ENCODE measurements at places on chromosomes 3 and 15.

DNA sequence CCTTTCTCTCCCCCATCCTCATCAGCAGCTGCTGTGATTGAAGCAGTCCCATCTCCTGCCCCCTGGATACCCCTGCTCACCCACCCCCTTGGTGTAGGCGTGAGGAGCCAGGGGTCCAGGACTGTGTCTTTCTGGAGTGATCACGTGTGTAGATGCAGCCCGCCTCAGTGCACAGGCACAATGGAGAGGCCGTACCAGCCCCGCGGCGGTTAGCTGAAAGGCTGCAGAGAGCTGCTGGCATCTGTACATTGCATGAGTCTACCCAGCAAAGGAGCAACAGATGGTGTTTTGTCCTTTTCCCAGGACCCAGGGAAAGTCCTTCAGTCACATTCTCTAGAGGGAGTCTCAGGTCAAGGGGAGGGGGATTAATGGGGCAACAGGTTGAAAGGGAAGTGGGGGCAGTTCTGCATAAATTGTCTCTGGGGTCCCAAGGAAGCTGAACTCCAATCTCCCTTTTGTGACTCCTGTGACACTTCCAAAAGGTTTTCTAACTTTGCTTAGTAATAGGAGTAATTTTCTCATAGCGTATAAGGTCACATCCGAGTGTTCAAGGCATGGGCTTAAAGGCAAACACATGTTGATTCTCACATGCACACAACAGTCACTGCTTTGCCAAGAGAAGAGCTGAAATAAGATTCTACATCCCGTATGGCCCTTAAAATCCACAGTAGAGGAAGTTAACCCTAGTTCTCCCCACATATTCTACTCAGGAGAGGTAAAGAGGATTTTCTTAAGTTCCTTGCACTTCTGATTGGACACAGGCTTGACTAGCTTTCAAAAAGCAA is 7.1 kb downstream of the CSPG5 start:
- DNase-seq: no peak

DNA sequence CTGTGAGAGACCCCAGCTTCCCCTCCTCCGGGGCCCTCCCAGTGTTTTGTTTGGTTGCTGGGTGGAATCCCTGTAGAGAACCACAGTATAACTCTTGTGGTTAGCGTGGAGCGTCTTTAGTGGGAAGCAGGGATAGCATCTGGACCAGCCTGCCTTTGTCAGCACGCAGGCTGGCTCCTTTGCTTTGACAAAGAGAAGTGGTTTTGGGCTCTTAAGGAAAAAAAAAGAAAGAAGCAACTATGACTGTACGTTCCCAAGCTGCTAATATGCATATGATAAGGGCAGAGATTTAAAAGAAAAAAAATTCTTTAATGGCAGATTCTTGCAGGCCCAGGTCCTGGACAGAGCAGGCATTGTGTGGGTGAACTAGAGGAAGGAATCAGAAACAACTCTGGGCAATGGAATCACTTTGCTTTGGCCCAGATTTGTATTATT is 340.8 kb upstream of the CTDSPL start:
- DNase-seq: no peak

DNA sequence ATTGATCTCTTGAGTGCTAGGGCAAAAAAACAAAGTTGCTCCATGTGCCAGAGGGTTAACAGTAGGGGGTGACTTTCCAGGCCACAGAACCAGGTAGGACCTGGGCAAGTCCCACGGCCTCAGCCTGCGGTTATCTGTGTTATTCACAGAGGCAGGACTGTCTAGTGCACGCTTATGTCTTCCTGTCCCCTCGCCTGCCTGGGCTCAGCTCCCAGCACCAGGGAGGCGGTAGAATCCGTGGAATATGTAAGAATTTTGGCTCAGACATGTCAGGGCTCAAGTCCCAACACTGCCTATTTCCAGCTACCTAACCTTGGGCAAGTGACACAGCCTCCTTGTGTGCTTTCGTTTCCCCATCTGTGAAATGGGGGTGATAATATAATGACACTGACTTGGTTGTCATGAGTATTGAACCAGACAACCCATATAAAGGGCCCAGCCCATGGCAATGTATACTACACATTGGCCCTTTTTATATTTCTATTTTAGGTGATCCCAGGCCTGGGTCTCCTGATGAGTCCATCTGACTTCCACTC is 44.3 kb upstream of the FLNB start:
- DNase-seq: no peak

- DNase-seq: no peak
Measured at GRCh38 chr3:23798876-23799275, 6.9 kb upstream of the UBE2E1 start.

GRCh38 chr3:115671761-115672455 is 48.6 kb downstream of the GAP43 start:
- DNase-seq: no peak

DNA sequence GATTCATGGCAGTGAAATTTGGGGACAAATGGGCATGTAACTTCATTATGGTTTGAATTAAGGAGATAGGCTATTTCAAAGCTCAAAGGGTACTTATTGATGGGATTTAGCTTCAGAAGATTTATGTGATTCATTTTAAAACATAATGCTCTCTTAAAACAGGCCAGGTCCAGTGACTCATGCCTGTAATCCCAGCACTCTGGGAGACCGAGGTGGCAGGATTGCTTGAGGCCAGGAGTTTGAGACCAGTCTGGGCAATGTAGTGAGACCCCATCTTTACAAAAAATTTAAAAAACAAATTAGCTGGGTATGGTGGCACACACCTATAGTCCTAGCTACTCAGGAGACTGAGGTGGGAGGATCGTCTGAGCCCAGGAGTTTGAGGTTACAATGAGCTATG is 11.5 kb downstream of the THAP10 start:
- no peak for DNase-seq

DNA sequence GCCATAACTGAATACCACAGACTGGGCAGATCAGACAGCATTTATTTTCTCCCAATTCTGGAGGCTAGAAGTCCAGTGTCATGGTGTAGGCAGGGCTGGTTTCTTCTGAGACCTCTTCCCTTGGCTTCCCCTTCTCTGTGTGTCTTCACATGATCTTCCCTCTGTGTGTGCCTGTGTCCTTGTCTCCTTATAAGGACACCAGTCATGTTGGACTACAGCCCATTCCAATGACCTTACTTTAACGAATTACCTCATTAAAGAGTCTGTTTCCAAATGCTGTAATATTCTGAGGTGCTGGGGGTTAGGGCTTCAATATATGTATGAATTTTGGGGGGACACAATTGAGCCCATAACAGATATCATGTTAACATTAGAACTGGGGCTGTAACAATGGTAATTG is 13.3 kb upstream of the RARRES1 start:
- DNase-seq: no peak

DNA sequence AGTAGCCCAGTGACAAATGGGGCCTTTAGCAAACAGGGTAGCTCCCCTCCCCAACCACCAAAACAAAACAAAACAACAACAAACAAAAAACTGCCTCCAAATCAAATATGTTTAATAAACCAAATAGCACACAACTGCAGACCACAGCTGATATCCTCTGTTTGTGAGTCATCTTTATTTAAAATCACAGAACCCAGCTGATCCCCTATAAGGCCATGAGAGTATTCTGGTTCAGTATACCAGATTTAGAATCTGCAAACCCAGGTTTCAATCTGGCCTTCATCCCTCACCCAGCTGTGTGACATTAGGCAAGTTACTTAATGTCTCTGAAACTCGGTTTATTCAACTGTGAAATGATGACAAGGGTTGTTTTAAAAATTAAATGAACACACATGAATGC is 124.5 kb downstream of the SUCLG2 start:
- peak; percentile 2 for DNase-seq

GRCh38 chr3:3798631-3799113 is 559 bp upstream of the LRRN1 start:
- DNase-seq: no peak

- DNase-seq: no peak
Measured at GRCh38 chr3:13209634-13209997, 136.4 kb upstream of the IQSEC1 start.

- DNase-seq: no peak
Measured at GRCh38 chr3:142965581-142965980, 2.1 kb upstream of the PAQR9 start.

GRCh38 chr3:71865727-71866126 is 80.8 kb upstream of the PROK2 start:
- no peak for DNase-seq

DNA sequence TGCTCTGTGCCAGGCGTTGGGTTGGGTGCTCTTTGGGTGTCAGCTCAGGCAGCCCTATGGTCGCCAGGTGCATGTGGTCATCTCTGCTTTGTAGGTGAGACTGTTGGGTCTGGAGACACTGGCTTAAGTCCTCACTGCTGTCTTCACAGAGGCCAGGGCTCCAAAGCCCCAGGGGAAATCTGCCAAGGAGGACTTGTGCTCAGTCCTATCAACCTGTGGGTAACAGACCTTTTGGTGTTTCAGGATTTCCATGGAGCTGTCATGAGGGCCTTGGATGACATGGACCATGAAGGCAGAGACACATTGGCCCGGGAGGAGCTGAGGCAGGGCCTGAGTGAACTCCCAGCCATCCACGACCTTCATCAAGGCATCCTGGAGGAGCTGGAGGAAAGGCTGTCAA is 50.1 kb upstream of the NR2C2 start:
- no peak for DNase-seq

- no peak for DNase-seq
Measured at GRCh38 chr3:119733812-119734211, 31.0 kb downstream of the CFAP91 start.

- peak; percentile 4 for DNase-seq
Measured at GRCh38 chr3:59540241-59540640, 490.4 kb upstream of the CFAP20DC start.

- DNase-seq: no peak
Measured at GRCh38 chr3:12132881-12133280, 25.8 kb downstream of the TIMP4 start.

- DNase-seq: peak; percentile 8
Measured at GRCh38 chr3:189773056-189773455, 141.9 kb downstream of the TP63 start.

- no peak for DNase-seq
Measured at GRCh38 chr3:104825116-104825515, 541.6 kb upstream of the ALCAM start.

- DNase-seq: no peak
Measured at GRCh38 chr15:40105517-40106202, 3.0 kb downstream of the BMF start.

GRCh38 chr3:177351206-177351605 is 153.9 kb upstream of the TBL1XR1 start:
- no peak for DNase-seq

- no peak for DNase-seq
Measured at GRCh38 chr15:68993276-68993675, 21.2 kb upstream of the NOX5 start.

- no peak for DNase-seq
Measured at GRCh38 chr15:44595656-44596510, 58.9 kb downstream of the EIF3J start.

DNA sequence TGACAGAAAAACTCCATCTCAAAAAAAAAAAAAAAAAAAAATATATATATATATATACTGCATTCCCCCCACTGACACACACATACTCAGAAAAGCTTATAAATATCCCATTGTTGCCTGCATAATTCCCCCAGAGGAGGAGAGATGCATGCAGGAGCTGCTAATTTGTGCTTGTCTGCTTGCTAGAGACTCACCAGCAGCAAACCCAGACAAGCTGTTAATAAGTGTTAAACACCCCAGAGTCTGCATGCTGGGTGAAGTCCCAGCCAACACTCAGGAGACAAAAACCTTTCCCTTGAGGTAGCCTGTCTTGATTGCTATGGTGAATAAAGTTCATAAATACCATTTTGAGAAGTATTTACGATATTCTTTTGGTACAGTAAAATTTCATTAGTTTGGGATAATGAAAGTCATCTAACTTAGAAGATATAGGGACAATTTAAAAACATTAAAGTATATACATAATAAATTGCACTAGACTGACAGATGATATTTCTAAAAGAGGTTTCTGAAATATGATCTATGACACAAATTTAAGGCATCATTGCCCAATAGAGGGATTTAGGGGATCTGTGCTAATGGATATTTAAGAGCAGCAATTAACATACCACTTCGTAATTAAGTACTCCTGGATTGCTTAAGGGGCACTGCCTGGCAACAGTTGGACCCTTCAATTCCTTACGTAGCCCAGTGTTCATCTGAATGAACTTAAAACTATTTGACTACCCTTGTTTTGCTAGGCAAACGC is 400.0 kb upstream of the C2CD4B start:
- DNase-seq: no peak

DNA sequence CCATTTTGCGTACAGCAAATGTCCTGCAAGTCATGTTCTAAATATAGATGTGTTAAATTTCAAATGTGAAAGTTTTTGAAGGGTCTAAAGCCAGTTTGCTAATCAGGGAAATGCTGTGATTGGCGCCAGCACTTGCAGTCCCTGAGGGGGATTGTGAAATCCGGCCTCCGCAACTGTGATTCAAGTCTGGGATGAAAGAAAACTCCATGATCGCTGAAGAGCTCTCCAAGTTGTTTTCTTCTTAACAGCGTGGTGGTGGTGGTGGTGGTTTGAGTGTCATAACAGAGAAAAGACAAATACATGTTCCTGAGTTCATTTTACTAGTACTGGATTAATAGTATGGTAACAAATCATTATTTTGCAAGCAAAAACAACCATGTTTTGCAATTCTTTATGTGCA is 51.8 kb downstream of the MITF start:
- DNase-seq: no peak

DNA sequence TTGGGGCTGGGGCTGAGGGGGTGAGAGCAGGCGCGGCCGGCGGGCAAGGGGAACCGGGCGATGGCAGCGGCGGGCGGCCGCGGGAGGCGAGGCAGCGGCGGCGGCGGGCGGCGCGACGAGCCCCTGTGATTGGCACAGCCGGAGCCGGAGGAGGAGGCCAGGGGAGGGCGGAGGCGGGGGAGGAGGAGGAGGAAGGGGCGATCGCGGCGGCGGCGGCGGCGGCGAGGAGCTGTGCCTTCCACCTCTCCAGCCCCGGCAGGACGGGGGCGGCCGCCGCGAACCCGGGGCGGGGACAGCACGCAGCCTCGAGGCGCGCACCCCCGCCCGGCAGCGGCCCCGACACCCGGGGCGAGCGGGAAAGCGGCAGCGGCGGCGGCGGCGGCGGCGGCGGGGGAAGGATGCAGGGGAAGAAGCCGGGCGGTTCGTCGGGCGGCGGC is at the start of gene SLCO3A1:
Gene SLCO3A1 (plus strand): TSS at position 198 of the 437 bp plus-strand sequence.
- no peak for DNase-seq

GRCh38 chr15:48005077-48005476 is 115.7 kb upstream of the SLC24A5 start:
- DNase-seq: no peak

GRCh38 chr15:60399931-60400330 is 2.1 kb upstream of the ANXA2 start:
- DNase-seq: no peak

DNA sequence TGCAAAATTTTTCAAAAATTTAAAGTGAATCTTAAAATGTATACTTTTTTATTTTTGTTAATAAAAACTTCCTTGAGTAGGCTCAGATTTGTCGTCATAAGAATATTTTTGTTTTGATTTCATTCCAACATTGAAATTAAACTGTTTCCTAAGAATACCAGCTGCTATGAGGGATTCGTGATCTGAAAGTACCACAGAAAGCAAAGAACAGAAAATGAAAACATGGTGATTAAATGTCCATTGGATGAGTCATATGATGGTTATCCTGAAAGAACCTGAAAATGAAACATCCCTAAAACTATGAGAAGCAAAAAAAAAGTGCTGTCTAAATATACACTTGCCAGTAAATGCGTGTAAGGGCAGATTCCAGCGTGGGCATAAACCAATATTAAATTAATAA is 143.8 kb downstream of the GMNC start:
- DNase-seq: peak; percentile 61

All from AG04450 (cell line).